ENCODE measurements at places on chromosomes 4 and X.

- DNase-seq = no peak
Measured at GRCh38 chrX:130111220-130112154, 1.2 kb upstream of the ELF4 start.

- no peak for DNase-seq
Measured at GRCh38 chrX:79081895-79082512, 62.5 kb upstream of the GPR174 start.

- no peak for DNase-seq
Measured at GRCh38 chrX:151700581-151700980, 5.3 kb downstream of the PRRG3 start.

GRCh38 chr4:175090116-175090515 is 172.0 kb downstream of the ADAM29 start:
- DNase-seq = no peak

DNA sequence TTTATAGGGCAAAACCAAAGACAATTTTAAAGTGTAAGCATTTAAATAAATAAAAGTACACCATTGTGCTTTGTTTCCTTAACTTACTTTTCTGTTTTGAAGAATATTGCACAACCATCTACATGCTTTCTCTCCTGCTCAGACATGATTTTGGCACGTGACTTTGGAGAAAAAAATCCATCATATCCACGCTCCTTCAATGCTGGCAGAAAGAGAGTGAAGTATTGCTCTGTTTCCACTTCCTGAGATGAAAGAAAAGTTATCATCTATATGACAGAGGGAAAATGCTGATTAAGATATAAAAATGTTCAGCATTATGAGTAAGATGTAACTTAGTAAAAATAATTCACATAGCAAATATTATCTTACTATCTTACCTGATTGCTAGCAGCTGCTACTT is 77.1 kb downstream of the CNOT6L start:
- no peak for DNase-seq

DNA sequence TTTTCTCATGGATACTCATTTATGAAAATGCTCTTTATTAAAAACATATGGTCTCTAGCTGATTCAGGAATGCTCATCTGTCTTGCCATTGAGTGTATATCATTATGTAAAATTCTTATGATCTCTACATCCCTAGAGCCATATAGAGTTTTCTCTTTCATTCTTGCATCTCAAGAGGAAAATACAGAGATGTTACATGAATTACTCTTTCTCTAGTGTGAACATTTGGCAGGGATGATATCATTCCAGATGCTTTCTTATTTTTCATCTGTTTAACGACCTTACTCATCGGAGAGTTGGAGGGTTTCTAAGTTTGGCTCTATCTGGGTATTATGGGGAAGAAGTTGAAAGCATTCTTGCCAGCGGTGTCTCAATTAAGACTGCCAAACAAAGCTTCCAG is 202.9 kb upstream of the SLC7A11 start:
- DNase-seq = no peak

GRCh38 chr4:106493086-106493485 is 124.5 kb upstream of the GIMD1 start:
- no peak for DNase-seq
